Aorta (tissue), 5 donors: ENCODE measurements at places on chromosomes 7 and 10. TPM values are rescaled to one million over a fixed set of nuclear protein-coding genes. Genes with fewer than 3 reads are reported as not detected.
A peak's percentile ranks its signal among the peaks of the same experiment; 100 is the strongest.

DOCK4 gene
- 34.2 TPM for total RNA-seq

- no peaks in the 10 kb centered on the region for H3K4me1 ChIP-seq
- no peaks in the 10 kb centered on the region for H3K27me3 ChIP-seq
- peak; percentile 87 for DNase-seq
- no peaks in the 10 kb centered on the region for H3K36me3 ChIP-seq
- no peak overlapping the region for H3K4me3 ChIP-seq
- H3K27ac ChIP-seq = no peak overlapping the region
Measured at GRCh38 chr7:2477447-2478398, 1.5 kb upstream of the GRIFIN start.

GRCh38 chr10:293636-294035 lies 158.4 kb downstream of the ZMYND11 start:
- H3K27me3 ChIP-seq = no peaks in the 10 kb centered on the region
- no peak overlapping the region for H3K4me3 ChIP-seq
- H3K4me1 ChIP-seq = no peaks in the 10 kb centered on the region
- no peak overlapping the region for H3K27ac ChIP-seq
- DNase-seq = no peak
- no peaks in the 10 kb centered on the region for H3K36me3 ChIP-seq

GRCh38 chr10:73519336-73519735 lies 23.5 kb upstream of the PPP3CB start:
- H3K4me3 ChIP-seq = no peak overlapping the region
- no peak overlapping the region for H3K27ac ChIP-seq
- no peak for DNase-seq
- peaks cover 12% of the 10 kb centered on the region for H3K36me3 ChIP-seq

GRCh38 chr7:88243345-88243909 lies 23.6 kb upstream of the SRI start:
- no peaks in the 10 kb centered on the region for H3K4me1 ChIP-seq
- H3K36me3 ChIP-seq = no peaks in the 10 kb centered on the region
- H3K27me3 ChIP-seq = no peaks in the 10 kb centered on the region
- DNase-seq = no peak
- no peak overlapping the region for H3K4me3 ChIP-seq
- no peak overlapping the region for H3K27ac ChIP-seq

- no peaks in the 10 kb centered on the region for H3K4me1 ChIP-seq
- no peaks in the 10 kb centered on the region for H3K27me3 ChIP-seq
- H3K4me3 ChIP-seq = no peak overlapping the region
- peaks cover 2% of the 10 kb centered on the region for H3K36me3 ChIP-seq
Measured at GRCh38 chr10:97719602-97720001, 6.1 kb downstream of the MARVELD1 start.

DNA sequence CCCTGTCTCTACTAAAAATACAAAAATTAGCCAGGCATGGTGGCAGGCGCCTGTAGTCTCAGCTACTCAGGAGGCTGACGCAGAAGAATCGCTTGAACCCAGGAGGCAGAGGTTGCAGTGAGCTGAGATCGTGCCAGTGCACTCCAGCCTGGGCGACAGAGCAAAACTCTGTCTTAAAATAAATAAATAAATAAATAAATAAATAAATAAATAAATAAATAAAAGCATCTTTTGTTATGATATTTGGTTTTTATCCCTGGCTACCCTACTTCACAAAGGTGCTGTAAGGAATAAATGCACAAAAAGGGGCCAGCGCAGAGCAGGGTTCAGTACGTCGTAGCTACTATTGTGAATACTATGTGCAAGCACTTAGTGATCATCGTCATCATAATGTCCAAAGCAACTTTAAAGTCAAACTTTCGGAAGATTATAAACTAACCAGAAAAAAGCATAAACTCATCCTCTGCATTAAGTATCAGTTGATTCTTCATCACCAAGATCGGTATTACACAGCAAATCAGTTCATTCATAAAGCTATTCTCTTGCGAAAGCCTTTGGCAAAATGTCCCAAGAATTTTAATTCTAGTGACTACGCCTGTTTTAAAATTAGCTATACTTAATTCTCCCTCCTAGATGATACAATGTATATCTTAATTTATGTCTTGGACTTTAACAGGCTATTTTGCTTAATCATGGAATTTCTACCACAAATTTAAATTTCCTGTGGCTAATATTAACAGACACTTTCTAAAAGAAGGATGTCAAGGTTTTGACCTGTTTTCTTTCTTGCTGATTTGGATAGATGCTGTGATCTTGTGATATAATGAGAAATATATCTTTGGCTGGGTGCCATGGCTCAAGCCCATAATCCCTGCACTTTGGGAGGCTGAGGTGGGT lies 7.6 kb upstream of the NFE2L3 start:
- DNase-seq = no peak
- no peaks in the 10 kb centered on the region for H3K27me3 ChIP-seq
- H3K27ac ChIP-seq = no peak overlapping the region
- no peaks in the 10 kb centered on the region for H3K36me3 ChIP-seq

- H3K27me3 ChIP-seq = no peaks in the 10 kb centered on the region
- DNase-seq = no peak
- H3K27ac ChIP-seq = no peak overlapping the region
- no peak overlapping the region for H3K4me3 ChIP-seq
- no peaks in the 10 kb centered on the region for H3K36me3 ChIP-seq
- H3K4me1 ChIP-seq = no peaks in the 10 kb centered on the region
Measured at GRCh38 chr7:31864646-31865045, 177.6 kb downstream of the PPP1R17 start.

DNA sequence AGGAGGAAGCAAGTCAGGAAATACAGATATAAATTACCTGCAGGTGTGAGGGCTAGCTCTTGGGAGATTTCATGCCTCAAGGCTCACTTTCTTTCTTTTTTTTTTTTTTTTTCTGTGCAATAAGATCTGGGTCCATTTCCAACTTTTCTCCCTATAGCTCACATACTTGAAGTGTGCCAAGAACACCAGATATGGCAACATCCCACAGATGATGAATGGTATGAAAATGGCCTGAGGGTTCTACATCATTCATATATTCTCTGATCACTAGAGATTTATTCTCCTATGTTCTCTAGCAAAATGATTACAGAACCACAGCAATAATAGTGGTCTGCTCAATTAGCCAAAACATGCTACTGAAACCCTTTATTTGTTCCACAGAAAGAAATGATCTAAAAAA lies 117.2 kb downstream of the LRRTM3 start:
- no peak overlapping the region for H3K4me3 ChIP-seq
- no peak overlapping the region for H3K27ac ChIP-seq
- H3K36me3 ChIP-seq = no peaks in the 10 kb centered on the region
- H3K4me1 ChIP-seq = no peaks in the 10 kb centered on the region
- no peaks in the 10 kb centered on the region for H3K27me3 ChIP-seq
- no peak for DNase-seq

PON1 gene
- not detected for total RNA-seq

DNA sequence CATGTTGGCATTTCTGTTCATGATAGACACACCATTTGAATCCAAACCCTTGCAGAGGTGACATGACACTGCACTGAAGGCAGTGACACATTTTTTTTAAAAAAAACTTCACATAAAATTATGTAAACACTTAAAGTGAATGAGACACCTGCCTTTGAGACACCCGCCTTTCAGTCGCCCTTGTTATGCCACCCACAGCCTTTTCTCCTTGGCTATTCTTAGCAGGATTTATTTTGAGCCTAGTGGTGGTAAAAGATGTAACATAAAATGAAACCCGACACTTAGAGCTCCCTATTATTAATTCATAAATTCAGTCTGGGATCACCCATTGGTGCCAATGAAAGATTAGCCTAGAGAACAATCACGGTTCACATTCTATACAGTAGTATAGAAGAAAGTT lies 161.3 kb downstream of the DYNC1I1 start:
- no peak for DNase-seq
- H3K27me3 ChIP-seq = no peaks in the 10 kb centered on the region
- no peak overlapping the region for H3K4me3 ChIP-seq
- H3K4me1 ChIP-seq = no peaks in the 10 kb centered on the region
